Thymus (tissue), 14 donors: ENCODE measurements at places on chromosomes 4 and X. TPM values are rescaled to one million over a fixed set of nuclear protein-coding genes. Genes with fewer than 3 reads are reported as not detected.

CHRDL1 gene
- 3.2 TPM for polyA plus RNA-seq

AMER1 gene
- polyA plus RNA-seq: 0.87 TPM

PRKG2 gene
- polyA plus RNA-seq: 0.84 TPM

SHISA3 gene
- polyA plus RNA-seq: 0.71 TPM

MAGIX gene
- 3.0 TPM for polyA plus RNA-seq

EREG gene
- polyA plus RNA-seq: 0.48 TPM

- H3K27me3 ChIP-seq: no peaks in the 10 kb centered on the region
- peak; percentile 5 for DNase-seq
- no peak overlapping the region for H3K27ac ChIP-seq
- H3K4me3 ChIP-seq: no peak overlapping the region
- no peaks in the 10 kb centered on the region for H3K4me1 ChIP-seq
Observed at GRCh38 chrX:103817502-103817901, 14.6 kb downstream of the RAB9B start.

GRCh38 chr4:6573986-6574746 is 823 bp upstream of the MAN2B2 start:
- peaks cover 17% of the 10 kb centered on the region for H3K36me3 ChIP-seq
- no peak for DNase-seq
- H3K4me3 ChIP-seq: peak overlapping the region; percentile 57
- peaks cover 11% of the 10 kb centered on the region for H3K4me1 ChIP-seq

GRCh38 chr4:103753868-103754653 is 34.3 kb upstream of the TACR3 start:
- H3K4me3 ChIP-seq: no peak overlapping the region
- no peak for DNase-seq
- no peaks in the 10 kb centered on the region for H3K27me3 ChIP-seq
- no peaks in the 10 kb centered on the region for H3K4me1 ChIP-seq

DNA sequence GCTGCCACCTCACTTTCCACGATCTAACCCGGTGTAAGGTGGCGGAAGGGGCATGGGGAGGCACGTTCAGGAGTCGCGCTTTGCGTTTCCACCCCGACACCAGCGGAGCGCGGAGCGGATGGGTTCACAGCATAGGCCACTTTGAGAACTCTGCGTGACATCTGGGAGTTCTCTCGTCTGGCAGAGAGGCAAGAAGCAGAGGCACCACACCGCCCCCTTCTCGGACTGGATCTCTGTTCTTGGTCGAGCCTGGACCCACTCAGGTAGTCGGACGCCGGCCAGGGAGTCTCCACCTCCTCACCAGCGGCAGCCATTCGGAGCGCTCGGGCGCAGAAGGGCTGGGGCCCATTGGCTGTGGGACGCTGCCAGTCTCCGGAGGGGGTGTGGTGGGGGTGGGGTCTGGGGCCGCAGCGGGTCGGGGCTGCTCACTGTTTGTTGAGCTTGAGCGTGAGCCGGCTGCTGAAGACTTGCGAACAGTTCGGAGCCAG is at the start of gene DACH2:
TSS of gene DACH2 (plus strand) at position 428 of the 488 bp plus-strand sequence.
- no peaks in the 10 kb centered on the region for H3K36me3 ChIP-seq
- H3K4me1 ChIP-seq: no peaks in the 10 kb centered on the region
- H3K4me3 ChIP-seq: peak within 1 kb of the TSS; percentile 17

GRCh38 chr4:32847461-32847860 is 2127.3 kb downstream of the PCDH7 start:
- no peak overlapping the region for H3K4me3 ChIP-seq
- H3K4me1 ChIP-seq: no peaks in the 10 kb centered on the region
- no peak for DNase-seq
- H3K36me3 ChIP-seq: no peaks in the 10 kb centered on the region
- H3K27ac ChIP-seq: no peak overlapping the region
- H3K27me3 ChIP-seq: no peaks in the 10 kb centered on the region

GRCh38 chr4:125350470-125351135 is 35.8 kb downstream of the FAT4 start:
- no peaks in the 10 kb centered on the region for H3K36me3 ChIP-seq
- H3K4me3 ChIP-seq: no peak overlapping the region

GRCh38 chr4:31548823-31549222 is 828.7 kb downstream of the PCDH7 start:
- no peaks in the 10 kb centered on the region for H3K4me1 ChIP-seq
- DNase-seq: no peak
- no peak overlapping the region for H3K4me3 ChIP-seq
- no peaks in the 10 kb centered on the region for H3K36me3 ChIP-seq
- no peak overlapping the region for H3K27ac ChIP-seq

DNA sequence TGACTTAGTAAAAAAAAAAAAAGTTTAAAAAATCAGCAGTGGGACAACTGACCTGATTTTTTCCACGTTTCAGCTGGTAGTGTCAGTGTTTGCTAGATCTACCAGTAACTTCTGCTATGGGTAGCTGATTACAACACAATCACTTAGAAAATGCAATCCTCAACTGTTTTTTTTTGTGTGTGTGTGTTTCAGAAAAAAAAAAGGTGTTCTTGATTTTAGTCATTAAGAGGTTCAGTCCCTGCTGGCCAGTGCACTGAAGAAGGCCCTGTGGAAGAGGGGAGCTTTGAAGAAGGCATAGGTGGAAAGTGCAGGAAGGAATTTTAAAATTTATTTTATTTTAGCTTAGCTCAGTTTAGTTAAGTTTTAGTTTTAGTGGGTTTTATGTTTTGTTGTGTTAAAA is 46.9 kb downstream of the SH2D1A start:
- H3K27ac ChIP-seq: peak overlapping the region; percentile 65
- DNase-seq: no peak
- peaks cover 19% of the 10 kb centered on the region for H3K36me3 ChIP-seq
- H3K27me3 ChIP-seq: no peaks in the 10 kb centered on the region
- no peak overlapping the region for H3K4me3 ChIP-seq

- H3K27me3 ChIP-seq: no peaks in the 10 kb centered on the region
- peaks cover 3% of the 10 kb centered on the region for H3K36me3 ChIP-seq
- H3K4me1 ChIP-seq: no peaks in the 10 kb centered on the region
- no peak overlapping the region for H3K27ac ChIP-seq
- no peak overlapping the region for H3K4me3 ChIP-seq
- no peak for DNase-seq
Observed at GRCh38 chr4:3418029-3418762, 23.6 kb upstream of the HGFAC start.
